ENCODE measurements at places on chromosomes 7 and 10.

- DNase-seq: no peak
Observed at GRCh38 chr10:95389176-95389575, 98.4 kb upstream of the PDLIM1 start.

DNA sequence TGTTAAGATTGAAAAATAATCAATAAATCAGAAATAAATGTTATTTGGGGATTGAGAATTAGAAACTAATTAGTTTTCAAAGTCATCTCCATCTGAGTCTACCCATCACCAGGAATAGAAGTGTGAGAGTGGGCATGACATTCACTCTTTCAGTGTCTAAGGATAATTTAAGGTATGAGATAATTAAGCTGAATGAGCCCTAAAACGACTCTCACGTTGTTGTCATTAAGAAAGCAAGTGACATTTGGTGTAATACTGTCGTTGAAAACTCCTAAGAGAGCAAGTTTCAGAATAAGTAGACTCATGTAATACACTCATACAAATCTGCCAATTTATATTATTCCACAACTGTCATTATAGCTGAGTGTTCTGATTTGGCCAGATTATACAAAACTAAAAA, 7.1 kb downstream of the AGMO start:
- DNase-seq: no peak

GRCh38 chr7:96045181-96045580, 272.8 kb downstream of the DYNC1I1 start:
- no peak for DNase-seq

GRCh38 chr10:3397231-3397630, 224.6 kb upstream of the PITRM1 start:
- DNase-seq: no peak

DNA sequence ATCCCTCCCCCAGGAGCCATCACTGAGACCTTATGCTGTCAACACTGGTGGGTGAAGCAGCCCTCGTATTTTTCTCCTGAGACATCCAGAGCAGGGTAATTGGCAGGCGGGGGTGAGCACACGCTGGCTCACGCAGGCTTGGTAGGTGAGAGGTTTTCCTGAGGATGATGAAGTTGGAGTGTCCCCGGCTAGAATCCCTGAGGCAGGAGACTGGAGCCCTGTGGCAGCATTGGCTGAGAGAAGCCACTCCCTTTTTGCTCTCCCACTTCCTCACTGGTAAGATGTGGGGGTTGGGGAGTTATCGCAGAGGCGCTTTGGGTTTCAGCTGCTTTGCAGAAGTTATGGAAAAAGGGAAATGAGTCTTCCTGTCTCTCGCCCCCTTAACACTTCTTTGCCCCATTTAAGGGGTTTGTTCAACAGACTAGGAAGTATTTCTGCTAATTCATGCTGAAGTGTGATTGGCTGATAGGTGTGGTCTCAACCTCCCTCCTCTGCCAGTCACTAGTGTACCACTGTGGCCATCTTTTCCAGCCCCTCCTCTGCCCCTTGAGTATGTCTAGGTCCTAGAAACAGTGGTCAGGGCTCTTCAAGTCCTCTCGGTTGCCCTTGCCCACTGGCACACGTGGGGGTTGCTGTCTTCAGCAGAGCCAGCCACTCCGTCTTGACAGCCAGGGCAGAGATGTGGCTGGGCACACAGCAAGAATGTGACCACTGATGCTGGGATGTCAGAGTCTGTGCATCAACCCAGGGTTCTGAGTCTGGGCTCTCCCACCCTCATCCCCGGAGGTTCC, 5.7 kb downstream of the ARPC1B start:
- DNase-seq: no peak

- no peak for DNase-seq
Observed at GRCh38 chr10:79018521-79019011, 50.2 kb upstream of the ZMIZ1 start.

DNA sequence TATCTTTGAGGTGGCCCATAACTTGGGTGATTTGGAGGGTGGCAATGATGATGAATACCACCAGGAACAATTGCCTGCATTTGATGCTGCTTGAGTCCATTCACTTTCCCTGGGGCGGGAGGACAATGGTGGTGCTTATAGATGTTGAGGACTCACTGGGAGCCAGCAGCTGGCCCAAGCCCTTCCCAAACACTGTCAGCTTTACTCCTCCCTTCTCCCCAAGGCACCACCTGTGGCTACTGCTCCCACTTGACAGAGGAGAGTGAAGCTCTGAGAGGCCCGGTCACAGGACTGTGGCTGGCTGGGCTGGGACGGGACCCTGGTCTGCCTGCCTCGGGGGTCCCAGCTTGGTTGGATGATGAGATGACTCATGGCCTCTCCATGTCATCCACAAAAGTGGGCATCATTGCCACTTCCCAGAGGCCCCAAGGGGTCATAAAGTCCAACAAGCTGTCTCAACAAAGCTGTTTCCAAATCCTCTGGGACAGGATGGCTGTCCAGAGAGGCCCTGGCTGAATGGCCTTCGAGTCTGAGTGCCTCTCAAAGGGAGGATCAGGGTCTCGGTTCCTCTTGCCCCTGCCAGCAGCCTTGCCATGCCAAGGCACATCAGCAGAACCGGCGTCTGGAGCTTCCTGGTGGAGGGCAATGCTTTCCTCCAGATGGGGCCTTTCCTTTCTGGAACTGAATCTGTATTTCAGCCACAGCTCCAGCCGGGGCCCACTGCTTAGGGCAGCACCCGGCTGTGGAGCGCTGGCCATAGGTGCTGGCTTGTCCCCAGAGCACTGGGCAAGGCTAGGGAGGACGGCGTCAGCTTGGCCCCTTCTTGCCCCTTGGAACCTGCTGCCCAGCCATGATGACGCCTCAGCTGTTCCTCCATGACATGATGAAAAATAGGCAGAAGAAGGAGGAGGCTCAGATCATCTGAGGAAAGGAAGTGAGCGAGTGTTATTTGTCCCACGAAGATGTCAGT, 47.0 kb upstream of the PLEKHA1 start:
- DNase-seq: no peak

DNA sequence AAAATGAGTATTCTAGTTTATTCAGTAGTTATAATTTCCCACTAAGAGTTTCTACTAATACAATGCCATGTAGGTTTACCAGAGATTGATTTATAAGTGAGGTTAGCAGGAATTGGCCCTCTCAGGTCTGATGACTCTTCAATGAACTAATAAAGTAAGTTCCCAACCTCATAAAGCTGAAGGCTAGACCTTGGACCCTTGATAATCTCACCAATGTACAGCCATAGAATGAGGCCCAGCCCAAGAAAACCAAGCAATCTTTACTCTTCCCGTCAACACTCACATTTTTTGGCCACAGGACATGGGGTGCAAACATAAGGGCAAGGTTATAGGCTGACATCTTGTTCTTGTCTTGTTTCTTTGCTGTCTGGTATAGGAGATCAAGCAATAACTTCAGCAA, 33.3 kb downstream of the ARHGAP19 start:
- DNase-seq: no peak

DNA sequence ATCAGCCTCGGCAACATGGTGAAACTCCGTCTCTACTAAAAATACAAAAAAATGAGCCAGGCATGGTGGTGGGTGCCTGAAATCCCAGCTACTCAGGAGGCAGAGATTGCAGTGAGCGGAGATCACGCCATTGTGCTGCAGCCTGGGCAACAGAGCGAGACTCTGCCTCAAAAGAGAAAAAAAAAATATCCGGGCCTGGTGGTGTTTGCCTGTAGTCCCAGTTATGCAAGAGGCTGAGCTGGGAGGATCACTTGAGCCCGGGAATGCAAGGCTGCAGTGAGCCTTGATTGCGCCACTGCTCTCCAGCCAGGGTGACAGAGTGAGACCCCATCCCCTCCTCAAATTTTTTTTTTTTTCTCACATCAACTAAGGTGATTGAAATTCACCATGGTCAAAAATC, 42.8 kb downstream of the CDC123 start:
- no peak for DNase-seq

DNA sequence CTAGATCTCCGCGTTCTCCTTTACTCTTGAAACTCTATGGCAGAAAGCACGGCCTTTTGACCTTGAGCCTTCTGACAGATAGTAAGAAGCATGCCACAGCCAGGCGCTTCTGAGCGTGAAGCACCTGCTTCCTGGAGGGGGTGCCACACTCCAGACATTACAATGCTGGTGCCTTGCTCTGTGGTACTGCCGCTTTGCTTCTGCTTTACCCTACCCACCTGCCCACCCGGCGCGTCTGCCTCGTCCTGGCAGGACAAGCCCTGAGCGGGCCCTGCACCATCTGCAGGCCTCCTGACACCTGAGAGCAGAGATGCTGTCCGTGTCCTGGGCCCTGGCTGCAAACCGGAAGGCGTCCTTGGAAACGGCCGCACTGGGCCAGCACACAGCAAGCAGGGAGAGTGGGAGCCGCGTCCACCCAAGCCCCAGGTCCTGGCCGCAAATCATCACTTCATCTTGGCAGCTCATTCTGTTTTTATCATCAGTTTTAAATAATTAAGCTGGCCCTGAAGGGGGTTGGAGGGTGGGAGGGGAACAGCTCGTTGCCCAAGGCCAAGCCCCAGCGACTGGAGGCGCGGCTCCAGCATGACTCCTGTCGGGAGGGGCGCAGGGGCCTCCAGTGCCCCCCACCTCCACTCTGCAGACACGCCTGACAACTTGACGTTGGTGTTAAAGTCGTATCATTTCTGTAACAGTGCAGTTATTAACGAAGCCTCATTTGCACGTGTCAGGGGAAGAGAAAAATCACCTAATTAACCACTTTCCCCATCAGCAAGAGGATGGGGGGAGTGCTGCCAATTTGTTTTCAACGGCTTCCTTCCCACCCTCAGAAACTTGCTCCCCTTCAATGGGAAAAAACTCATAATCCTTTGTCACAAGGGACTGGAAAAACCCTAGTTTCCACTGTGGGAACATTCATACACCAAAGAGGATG, 132.2 kb downstream of the MAD1L1 start:
- DNase-seq: no peak

GRCh38 chr7:100880645-100881044, 5.7 kb downstream of the SRRT start:
- DNase-seq: no peak

- DNase-seq: no peak
Observed at GRCh38 chr7:80107278-80107677, 27.4 kb upstream of the GNAI1 start.

- DNase-seq: no peak
Observed at GRCh38 chr7:134639061-134639460, 7.6 kb upstream of the BPGM start.

DNA sequence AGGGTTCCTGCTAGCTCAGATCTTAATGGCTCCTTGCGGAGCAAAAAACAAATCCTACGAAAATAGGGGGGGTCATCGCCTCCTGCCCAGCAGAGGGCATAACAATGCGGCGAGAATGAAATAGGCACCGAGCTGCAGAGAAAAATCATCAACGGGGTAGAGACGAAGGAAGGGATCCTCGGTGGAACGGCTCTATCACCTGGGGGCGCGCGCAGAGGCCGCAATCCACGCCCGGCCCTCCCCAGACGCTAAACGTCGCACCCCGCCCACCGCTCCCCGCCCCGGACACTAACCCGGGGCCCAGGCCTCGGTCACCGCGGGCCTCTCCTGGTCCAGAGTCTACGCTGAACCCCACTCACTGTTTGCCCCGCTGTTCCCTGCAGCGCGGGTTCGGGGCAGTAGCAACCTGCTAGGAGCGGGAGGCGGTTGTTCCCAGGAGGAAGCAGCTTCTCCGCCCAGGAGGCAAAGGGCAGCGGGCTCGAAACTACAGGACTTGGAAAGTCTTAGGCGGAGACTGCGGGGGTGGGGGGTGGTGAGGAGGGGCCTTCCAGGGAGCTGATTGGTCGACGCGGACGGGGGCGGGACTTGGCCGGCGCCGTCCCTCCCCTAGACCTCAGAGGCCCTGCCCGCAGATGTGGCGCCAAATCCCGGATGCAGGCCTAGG, at the start of gene TCAF1:
TCAF1 (minus strand) TSS at position 509 of the 664 bp plus-strand sequence. CDS start 25,568 bp downstream, outside the sequence.
- peak; percentile 49 for DNase-seq

DNA sequence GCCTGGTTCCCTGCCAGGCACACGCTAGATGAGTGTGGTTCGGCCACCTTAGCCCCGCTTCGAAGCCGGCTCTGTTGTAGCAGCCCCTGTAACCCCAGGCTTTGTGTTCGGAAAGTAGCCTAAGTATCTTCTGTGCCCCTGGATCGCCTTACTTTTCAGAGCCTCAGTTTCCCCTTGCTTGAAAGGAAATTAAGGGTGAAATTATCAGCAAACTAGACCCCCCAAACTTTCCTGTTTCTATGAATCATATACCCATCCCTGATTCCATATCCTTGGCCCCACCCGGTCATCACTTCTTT, 312 bp downstream of the PDCD11 start:
- no peak for DNase-seq

- DNase-seq: no peak
Observed at GRCh38 chr7:98816241-98816640, 53.6 kb downstream of the TMEM130 start.

DNA sequence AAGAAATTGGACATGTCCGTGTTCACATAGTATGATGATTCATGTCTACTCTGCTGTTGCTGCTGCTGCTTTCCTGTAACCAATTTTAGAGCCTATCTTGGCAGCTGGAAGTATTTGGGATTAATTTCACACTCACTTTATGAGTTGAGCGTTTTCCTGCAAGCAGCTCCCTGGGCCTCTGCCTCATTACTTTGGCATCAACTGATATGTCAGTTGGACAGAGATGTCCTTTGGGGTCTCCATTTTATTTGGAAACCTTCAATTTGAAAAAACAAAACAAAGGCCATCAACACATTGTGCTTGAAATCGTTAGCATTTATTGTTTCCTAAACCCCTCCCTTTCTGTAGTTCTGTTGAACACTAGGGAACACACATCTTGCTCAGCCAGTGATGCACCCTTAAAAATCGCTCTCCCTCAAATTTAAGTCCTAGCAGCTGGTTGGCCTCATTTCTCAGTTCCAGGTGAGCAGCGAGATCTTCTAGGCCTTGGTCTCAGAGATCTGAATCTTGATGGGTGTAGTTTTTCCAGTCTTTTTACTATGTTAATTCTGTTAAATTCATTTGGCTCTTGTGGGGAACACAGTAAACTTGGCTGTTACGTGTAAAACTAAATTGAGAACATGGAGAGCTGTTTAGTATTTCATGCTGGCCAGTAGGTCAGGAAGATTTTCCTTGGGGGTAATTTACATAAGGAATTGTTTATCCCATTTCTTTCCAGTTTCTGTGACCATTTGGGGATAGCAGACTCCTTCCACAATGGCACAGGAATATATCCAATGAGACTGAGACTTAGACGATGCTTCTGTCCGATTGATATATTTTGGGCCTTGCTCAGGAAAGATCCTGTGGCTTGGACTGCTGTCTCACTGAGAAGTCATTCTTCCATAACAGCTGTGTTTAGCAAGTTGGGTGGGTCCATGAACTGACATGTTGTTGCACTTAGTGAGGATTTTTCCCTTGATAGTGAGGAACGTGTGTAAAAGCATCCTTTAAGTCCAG, 371.6 kb downstream of the BBS9 start:
- no peak for DNase-seq

All from AG04449 (cell line).